Hepatocyte (in vitro differentiated cells): ENCODE measurements at places on chromosomes 7 and 10. TPM values are rescaled to one million over a fixed set of nuclear protein-coding genes. Genes with fewer than 3 reads are reported as not detected.
A peak's percentile ranks its signal among the peaks of the same experiment; 100 is the strongest.

Gene AOAH
- polyA plus RNA-seq: 3.9 and 4.8 TPM in 2 replicates

Gene GCK
- 1.7 TPM in 2 replicates for polyA plus RNA-seq

DNA sequence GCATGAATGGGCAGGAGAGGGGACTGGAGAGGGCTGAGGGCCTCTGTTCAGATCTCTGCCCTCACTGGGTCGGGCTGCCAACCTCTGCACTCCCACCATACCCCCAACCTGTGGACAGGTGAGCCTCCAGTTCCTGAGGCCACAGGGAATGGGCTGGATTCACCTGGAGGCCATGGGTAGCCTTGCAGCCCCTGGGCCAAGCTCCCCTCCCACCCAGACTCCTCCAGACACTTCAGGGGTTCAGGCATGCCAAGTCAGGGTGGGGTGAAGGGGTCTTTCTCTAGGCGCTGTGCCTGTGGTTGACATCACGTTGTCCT, 80.5 kb downstream of the ZMIZ1 start:
- H3K27me3 ChIP-seq: no peaks in the 10 kb centered on the region
- peak overlapping the region; percentile 90 for H3K27ac ChIP-seq
- H3K4me3 ChIP-seq: no peak overlapping the region
- DNase-seq: no peak
- H3K4me1 ChIP-seq: peaks cover 39% of the 10 kb centered on the region
- no peaks in the 10 kb centered on the region for H3K36me3 ChIP-seq

- no peaks in the 10 kb centered on the region for H3K36me3 ChIP-seq
- peak; percentile 28 for DNase-seq
- H3K27ac ChIP-seq: peak overlapping the region; percentile 3
- H3K4me1 ChIP-seq: peaks cover 44% of the 10 kb centered on the region
- H3K27me3 ChIP-seq: no peaks in the 10 kb centered on the region
These were observed 3.1 kb downstream of the HERPUD2 start for GRCh38 chr7:35691827-35692307.

DNA sequence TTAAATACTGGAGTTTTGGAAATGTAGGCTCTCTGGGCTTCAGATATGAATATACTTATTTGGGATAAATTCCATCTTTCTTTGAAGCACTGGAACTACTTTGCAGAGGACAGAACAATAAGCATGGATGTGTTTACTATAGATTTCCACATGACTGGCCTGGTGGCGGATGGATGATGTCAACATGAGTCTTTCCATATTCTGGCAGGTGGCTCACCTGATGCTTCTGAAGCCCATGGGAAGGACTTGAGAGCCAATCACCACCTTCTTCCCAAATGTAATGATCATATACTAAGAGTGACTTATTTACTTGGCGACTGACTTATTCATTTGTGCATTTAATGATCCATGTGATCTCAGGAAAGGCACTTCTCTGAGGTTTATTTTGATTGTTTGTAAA, 110.5 kb downstream of the FANK1 start:
- H3K4me3 ChIP-seq: no peak overlapping the region
- no peak for DNase-seq
- H3K4me1 ChIP-seq: peaks cover 6% of the 10 kb centered on the region
- no peaks in the 10 kb centered on the region for H3K27me3 ChIP-seq
- H3K27ac ChIP-seq: no peak overlapping the region

- H3K36me3 ChIP-seq: no peaks in the 10 kb centered on the region
- H3K27ac ChIP-seq: peak overlapping the region; percentile 95
- H3K27me3 ChIP-seq: no peaks in the 10 kb centered on the region
- H3K4me1 ChIP-seq: peaks cover 26% of the 10 kb centered on the region
- peak overlapping the region; percentile 49 for H3K4me3 ChIP-seq
- DNase-seq: peak; percentile 84
These were observed 1.8 kb upstream of the CCDC6 start for GRCh38 chr10:59907918-59908807.

DNA sequence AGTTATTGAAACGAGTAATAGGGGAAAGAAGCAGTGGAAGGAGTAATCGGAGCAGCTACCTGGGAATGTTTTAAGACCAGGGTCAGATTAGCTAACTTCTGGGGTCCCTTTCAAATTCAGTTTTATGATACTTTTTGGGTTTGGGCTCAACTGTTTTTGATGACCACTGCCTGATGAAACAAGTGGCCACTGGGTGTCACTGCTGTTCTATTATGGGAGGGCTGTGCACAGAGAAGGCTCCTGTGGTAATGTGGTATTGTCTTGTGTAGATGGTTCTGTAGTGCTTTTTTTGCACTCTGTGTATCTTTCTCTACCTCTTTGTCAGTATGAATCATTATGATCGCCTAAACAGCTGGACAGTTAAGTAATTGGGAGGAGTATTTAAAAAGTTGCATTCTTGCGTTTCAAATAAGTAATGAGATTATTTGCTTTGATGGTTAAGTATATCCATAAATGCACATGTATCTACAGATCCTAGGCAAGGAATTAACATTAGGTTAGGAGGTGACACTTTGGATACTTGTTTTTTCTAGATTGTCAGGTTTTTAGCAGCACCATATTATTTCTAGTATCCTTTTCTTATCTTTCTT, 128.4 kb downstream of the ABCA13 start:
- DNase-seq: peak; percentile 74
- H3K4me1 ChIP-seq: no peaks in the 10 kb centered on the region
- H3K4me3 ChIP-seq: no peak overlapping the region

- no peak overlapping the region for H3K4me3 ChIP-seq
- peaks cover 27% of the 10 kb centered on the region for H3K4me1 ChIP-seq
- peaks cover 36% of the 10 kb centered on the region for H3K27me3 ChIP-seq
- H3K36me3 ChIP-seq: peaks cover 2% of the 10 kb centered on the region
- DNase-seq: no peak
These were observed 4.8 kb downstream of the EGR2 start for GRCh38 chr10:62811159-62811875.

DNA sequence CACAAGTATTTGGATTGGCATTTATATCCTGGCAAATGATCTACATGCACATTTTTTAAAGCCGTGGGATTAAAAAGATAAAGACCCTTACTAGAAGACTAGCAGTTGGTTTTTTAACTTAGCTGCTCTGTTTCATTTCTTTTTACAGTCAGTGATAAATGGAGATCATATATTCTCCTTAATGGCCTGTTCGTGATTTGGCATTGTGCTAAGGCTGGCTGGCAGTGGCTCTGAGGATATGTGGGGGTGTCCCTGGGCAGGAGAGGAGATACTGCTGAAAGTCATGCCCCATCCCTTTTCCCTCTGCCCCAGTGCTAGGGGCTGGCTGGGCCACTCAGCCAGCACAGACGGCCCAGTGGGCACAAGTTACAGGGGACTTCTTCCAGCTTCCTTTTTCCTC, 341.7 kb downstream of the PRPF18 start:
- H3K4me3 ChIP-seq: no peak overlapping the region
- H3K36me3 ChIP-seq: no peaks in the 10 kb centered on the region
- peaks cover 1% of the 10 kb centered on the region for H3K27me3 ChIP-seq
- no peak overlapping the region for H3K27ac ChIP-seq
- peaks cover 5% of the 10 kb centered on the region for H3K4me1 ChIP-seq
- DNase-seq: no peak

GRCh38 chr10:6757158-6757557, 177.1 kb upstream of the PRKCQ start:
- no peaks in the 10 kb centered on the region for H3K27me3 ChIP-seq
- no peak overlapping the region for H3K4me3 ChIP-seq
- H3K36me3 ChIP-seq: no peaks in the 10 kb centered on the region
- DNase-seq: no peak
- H3K27ac ChIP-seq: no peak overlapping the region

DNA sequence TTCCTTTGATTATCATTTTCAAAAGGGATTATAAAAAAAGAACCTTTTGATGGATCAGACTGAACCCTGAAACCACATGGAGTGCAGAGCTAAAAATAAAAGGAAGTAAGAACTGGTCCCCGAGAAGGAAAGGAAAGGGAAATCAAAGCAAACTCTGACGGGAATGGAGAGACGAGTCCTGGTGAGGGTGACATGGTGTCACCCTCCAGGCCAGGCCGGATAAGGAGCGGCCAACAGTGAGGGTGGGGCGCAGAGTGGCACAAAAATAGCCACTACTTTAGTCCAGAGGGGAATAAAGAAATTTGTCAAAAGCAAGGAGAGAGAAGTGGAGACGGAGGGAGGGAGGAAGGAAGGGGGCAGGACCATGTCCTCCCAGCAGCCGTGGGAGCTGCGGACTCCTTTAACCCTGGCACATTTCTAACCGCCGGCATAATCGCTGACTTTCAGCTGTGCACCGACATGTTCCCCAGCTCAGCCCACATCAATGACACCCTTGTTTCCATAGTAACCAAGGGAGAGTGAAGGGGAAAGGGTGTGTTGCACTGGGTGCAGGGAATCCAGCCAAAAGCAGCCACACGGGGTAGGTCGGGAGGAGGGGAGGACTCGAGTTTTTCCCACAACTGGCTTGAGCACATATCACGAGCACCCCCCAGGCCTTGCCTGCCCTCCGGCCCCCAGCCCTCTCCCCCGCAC, 29.7 kb downstream of the TRIM8 start:
- H3K36me3 ChIP-seq: no peaks in the 10 kb centered on the region
- peaks cover 67% of the 10 kb centered on the region for H3K4me1 ChIP-seq
- DNase-seq: peak; percentile 52
- peak overlapping the region; percentile 93 for H3K27ac ChIP-seq
- no peak overlapping the region for H3K4me3 ChIP-seq
- H3K27me3 ChIP-seq: no peaks in the 10 kb centered on the region

DNA sequence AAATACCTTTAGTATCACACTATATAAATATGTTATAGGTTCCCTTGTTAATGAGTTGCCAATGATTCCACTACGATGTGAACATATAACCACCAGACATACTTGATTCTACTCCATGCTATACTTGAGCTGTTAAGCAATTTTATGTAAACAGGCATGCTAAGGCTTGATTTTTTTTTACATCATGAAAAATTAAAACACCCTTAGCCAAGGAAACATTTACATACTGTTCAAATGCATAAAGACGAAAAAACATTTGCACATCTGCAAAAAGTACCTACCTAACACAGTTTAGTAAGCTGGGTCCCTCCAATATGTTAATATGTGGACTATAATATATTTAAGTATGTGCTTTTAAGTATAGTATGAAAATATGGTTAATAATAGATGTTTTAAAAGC, 9.0 kb upstream of the CABCOCO1 start:
- peaks cover 3% of the 10 kb centered on the region for H3K4me1 ChIP-seq
- no peak overlapping the region for H3K4me3 ChIP-seq
- H3K27ac ChIP-seq: no peak overlapping the region
- H3K36me3 ChIP-seq: no peaks in the 10 kb centered on the region
- no peaks in the 10 kb centered on the region for H3K27me3 ChIP-seq
- DNase-seq: no peak

- peaks cover 61% of the 10 kb centered on the region for H3K4me1 ChIP-seq
- H3K36me3 ChIP-seq: no peaks in the 10 kb centered on the region
- peak overlapping the region; percentile 60 for H3K27ac ChIP-seq
- H3K27me3 ChIP-seq: no peaks in the 10 kb centered on the region
- H3K4me3 ChIP-seq: no peak overlapping the region
These were observed 299.6 kb upstream of the NFE2L3 start for GRCh38 chr7:25852211-25852938.
